Renal cortical epithelial cell (primary cell): ENCODE measurements at places on chromosomes 3 and 15.

GRCh38 chr15:95292785-95293450, 1037.6 kb upstream of the NR2F2 start:
- no peak for DNase-seq

GRCh38 chr3:71800023-71800422, 15.1 kb upstream of the PROK2 start:
- no peak for DNase-seq

DNA sequence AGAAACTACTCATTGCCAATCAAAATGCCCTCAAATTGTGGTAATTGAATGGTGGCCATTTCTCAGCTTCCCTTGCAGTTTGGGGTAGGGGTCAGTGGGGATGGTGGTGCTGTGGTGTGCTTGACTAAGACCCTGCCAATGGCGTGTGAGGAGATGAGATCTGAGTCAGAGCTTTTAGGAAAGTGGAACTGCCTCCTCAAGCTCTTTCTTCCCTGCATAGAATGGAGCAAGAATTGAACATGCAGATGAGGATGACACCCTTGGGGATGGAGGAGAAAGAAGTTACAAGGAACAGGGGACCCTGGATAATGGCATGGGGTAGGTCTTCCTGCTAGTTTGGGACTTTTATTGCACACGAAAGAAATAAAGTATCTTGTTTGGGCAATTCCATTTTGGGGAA, 188.0 kb downstream of the PEX5L start:
- DNase-seq, result no peak

- DNase-seq, result no peak
Measured at GRCh38 chr3:38544926-38545325, 48.8 kb downstream of the EXOG start.

GRCh38 chr3:6732807-6733206, 128.1 kb upstream of the GRM7 start:
- DNase-seq, result no peak

GRCh38 chr3:50212502-50212901, 7.4 kb downstream of the SLC38A3 start:
- DNase-seq, result no peak

GRCh38 chr3:45990181-45990580, 5.4 kb downstream of the FYCO1 start:
- no peak for DNase-seq

DNA sequence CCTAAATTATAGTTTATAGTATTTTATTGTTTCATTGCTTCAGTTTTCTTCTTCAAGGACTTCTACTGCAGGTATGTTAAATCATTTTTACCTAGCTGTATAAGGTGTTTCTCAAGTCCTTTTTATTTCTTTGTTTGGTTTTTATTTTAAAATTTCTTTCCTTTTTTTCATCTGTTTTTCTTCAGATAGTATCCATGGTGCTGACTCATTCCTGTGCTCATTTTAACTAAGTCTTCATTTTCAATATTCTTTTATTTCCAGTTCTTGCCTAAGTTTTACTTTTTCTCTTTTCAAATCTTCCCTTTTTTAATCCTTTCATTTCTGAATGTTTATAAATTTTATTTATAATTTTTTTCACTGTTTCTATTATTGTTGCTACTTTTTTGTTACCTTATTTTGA, 42.3 kb upstream of the STIMATE start:
- no peak for DNase-seq

GRCh38 chr15:45198337-45199135, 10.8 kb upstream of the SHF start:
- peak; percentile 96 for DNase-seq

GRCh38 chr15:55320238-55320550, 1.2 kb downstream of the PIGB start:
- DNase-seq, result no peak

GRCh38 chr15:32943711-32944110, 225.9 kb downstream of the GREM1 start:
- no peak for DNase-seq

- DNase-seq, result no peak
Measured at GRCh38 chr3:44926172-44926571, 49.8 kb downstream of the ZDHHC3 start.

DNA sequence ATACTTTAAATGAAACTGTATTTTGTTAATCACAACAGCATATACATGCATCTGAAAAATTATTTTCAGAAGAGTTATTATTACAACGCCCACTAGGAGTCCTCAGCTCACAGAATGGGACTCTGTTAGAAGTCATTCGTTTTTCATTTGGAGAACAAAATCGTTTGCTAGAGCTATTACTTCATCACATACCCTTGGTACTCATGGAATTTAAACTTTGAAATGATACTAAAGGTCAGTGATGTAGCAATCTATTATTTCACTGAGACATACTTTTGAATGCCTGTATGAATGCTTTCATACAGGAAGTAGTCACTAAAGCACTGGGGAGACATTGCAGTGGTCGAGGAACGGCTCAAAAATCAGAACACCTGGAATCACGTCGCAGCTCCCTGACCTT, 198.1 kb downstream of the MBNL1 start:
- DNase-seq, result peak; percentile 35

GRCh38 chr3:30659270-30660130, 53.1 kb downstream of the TGFBR2 start:
- peak; percentile 92 for DNase-seq

GRCh38 chr15:51243774-51244173, 94.6 kb downstream of the CYP19A1 start:
- peak; percentile 45 for DNase-seq

DNA sequence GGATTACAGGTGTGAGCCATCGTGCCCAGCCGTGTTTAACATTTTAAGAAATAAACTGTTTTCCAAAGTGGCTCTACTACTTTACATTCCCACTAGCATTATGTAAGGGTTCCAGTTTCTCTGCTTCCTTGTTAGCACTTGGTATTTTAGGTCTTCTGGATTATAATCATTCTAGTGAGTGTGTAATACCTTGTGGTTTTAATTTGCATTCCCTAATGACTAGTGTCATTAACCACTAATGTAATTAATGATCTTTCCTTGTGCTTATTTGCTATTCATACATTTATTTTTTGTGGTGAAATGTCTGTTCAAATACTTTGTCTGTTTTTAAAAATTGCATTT, 30.7 kb downstream of the ARIH2 start:
- DNase-seq, result peak; percentile 36

- DNase-seq, result no peak
Measured at GRCh38 chr3:137012097-137012501, 54.3 kb downstream of the IL20RB start.

- peak; percentile 41 for DNase-seq
Measured at GRCh38 chr15:58590926-58591325, 158.6 kb downstream of the ADAM10 start.

DNA sequence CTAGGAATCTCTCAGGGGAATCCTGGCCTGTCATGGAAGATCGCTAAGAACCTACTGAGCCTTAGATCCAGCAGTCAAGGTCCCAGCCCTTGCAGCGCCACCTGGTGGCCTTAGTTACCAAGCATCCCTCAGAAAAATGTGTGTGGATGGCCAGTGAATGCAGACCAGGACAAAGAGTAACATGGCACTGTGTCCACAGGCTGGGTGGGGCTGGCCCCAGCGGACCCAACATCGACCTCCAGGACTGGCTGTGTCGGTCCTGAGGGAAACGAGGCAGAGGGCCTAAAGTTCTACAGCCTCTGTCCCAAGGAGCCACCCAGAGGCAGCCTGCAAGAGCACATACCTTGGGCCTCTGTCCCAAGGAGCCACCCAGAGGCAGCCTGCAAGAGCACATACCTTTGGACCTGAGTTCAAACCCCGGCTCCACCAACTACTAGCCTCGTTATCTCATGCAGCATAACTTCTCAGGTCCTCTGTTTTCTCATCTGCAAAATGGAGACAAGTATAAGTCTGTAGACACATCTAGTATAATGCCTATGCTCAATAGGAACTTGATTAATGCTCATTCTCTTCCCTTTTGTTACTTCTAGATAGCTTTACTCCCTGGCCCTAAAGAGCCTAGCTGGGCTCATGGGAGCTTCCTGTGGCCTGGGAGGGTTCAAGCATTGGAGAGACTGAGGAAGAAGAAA, 57.5 kb upstream of the HERC1 start:
- peak; percentile 51 for DNase-seq

DNA sequence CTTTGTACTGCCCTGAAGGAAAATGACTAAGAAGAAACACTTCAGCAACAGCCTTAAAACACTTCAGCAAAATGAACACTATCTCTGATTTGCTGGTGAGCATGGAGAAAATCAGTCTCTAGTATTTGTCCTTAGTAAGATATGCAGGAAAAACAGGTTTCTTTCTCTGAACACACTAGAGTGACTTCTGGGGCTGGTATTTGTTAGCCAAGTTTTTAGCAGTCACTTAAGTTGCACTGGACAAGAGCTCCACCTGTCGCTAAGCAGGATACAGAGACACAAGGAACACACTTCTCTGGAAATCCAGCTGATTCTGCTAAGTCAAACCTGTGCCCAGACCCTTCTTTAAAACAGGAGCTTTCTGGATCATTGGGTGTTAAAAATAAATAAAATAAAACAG, 65.3 kb downstream of the CHAC1 start:
- peak; percentile 61 for DNase-seq

- DNase-seq, result no peak
Measured at GRCh38 chr3:155153242-155154186, 73.4 kb downstream of the MME start.

DNA sequence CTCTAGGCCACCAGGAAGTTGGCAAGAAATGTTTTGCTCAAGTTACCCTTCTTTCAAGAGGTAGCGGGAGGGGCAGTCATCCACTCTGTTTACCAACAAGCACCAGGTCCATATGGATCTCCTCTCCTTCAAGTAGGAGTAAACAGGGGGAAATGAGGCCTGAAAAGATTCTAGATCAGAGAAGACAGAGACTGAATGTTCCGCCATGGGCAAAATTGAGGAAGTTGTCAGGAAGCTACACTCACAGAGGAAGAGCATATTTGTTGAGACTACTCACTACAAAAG, 81.6 kb downstream of the KLF15 start:
- DNase-seq, result no peak

DNA sequence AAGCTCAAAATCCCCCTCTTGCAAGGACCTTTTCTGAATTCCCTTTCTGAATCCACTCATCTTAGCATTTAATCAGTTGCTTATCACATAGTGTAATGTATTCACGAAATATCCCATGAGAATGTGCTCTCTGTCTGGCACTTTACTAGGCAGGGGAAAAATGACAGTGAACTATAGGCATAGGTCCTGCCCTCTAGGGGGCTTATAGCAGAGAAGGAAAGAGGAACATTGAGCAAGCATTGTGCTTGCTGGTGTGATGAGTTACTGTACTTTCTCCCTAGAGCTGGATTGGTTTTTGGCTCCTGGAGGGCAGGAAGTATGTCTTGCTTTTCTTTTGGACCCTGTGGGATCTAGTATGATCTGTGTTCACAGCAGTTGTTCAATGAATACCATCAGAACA, 26.5 kb downstream of the DUOX2 start:
- DNase-seq, result no peak

GRCh38 chr3:141998669-141999290, 122.3 kb downstream of the ATP1B3 start:
- peak; percentile 51 for DNase-seq

DNA sequence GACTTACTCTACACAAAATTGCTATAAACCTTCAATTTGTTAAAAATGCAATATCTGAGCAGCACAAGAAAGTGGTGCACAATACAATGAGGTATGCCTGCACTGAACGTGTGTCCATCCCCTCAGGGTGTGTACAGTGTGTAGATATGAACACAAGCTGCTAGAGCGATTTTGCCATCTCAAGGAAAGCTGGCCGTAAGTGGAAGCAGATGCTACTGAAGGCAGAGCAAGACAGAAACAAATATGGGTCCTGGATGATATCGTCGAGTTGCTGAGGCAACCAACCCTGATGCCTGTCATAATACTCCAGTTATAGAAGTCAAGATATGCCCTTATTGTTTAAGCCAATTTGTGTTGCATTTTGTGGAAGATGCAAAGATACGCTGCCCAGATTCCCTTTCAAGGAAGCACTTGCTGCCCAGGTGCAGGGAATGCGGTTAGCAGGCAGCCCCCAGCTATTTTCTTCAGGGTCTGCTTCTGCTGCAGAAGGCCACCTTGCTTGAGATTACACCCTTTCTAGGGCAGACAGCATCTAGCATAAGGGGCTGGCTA, 25.8 kb upstream of the EHHADH start:
- DNase-seq, result no peak

DNA sequence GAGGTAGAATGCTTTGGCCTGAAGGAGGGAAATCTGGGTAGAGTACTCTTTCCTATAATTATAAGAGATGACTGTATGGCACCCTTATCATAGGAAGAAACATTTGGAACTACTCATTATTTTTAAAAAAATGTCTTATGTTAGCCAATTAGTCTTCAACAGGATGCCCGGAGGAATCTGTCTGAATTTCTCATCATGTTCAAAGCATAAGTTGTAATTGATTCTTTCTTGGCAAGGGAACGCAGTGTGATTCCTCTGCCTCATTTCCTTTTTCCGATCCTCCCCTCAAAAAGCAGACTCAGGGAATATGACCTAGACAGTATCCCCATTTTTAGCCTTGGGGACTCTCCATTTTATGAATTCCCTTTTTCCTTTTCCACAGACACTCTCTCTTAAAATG, 165.1 kb downstream of the IL5RA start:
- no peak for DNase-seq

- DNase-seq, result no peak
Measured at GRCh38 chr3:178479446-178479845, 56.8 kb upstream of the KCNMB2 start.

- no peak for DNase-seq
Measured at GRCh38 chr15:50176869-50177268, 5.1 kb upstream of the SLC27A2 start.

GRCh38 chr15:39287322-39288195, 293.3 kb upstream of the THBS1 start:
- peak; percentile 13 for DNase-seq

DNA sequence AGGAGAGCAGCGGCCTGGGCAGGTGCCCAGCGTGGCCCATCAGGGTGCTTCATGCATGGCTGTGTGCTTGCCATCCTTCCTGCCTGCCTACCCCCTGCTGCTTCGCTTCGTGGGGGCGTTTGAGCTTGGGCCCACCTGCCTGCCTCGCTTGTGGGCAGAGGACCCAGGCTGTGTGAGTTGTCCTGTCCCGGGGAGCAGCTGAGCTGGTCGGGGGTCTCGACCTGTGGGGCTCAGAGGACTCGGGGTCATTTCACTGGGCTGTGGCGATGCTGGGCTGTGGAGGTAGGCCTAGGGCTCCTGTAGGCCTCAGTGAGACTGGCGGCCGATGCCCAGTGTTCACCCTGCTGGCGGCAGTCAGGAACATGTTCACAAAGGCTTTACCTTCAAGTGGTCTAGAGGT, 12.1 kb upstream of the STAB1 start:
- DNase-seq, result no peak
